A172 (cell line): ENCODE measurements at places on chromosomes 4 and X. TPM values are rescaled to one million over a fixed set of nuclear protein-coding genes. Genes with fewer than 3 reads are reported as not detected.

- DNase-seq = no peak
Observed at GRCh38 chr4:173269280-173269679, 64.9 kb downstream of the HMGB2 start.

RTL3 gene
- total RNA-seq = not detected in 2 replicates

ABCG2 gene
- total RNA-seq = 0.96 and 2.1 TPM in 2 replicates

- DNase-seq = peak; percentile 67
Observed at GRCh38 chrX:41313419-41313818, 20.5 kb upstream of the DDX3X start.

- DNase-seq = no peak
Observed at GRCh38 chr4:184369871-184370270, 104.5 kb downstream of the IRF2 start.

DNA sequence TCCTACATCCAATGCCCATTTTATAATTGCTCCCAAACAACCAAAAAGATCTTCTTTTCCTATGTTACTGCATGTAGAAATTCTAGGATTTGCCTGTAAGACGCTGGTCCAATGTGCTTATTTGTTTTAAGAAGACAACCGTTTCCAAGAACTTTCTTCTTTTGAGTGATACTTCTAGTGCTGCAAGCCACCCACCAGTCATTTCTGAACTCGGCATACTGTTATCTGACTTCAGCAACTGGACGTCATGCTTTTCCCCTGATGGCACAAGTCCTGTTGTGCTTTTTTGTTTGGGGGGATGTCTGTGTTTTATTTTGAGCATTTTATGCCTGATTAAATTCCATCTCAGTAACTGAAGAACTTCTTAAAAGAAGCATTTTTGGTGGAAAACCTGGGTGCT lies 16.0 kb upstream of the RAP1GDS1 start:
- no peak for DNase-seq

GRCh38 chrX:31331015-31331414 lies 259.2 kb upstream of the FTHL17 start:
- peak; percentile 74 for DNase-seq

GRCh38 chr4:176001151-176002006 lies 64.3 kb upstream of the WDR17 start:
- DNase-seq = peak; percentile 23

DNA sequence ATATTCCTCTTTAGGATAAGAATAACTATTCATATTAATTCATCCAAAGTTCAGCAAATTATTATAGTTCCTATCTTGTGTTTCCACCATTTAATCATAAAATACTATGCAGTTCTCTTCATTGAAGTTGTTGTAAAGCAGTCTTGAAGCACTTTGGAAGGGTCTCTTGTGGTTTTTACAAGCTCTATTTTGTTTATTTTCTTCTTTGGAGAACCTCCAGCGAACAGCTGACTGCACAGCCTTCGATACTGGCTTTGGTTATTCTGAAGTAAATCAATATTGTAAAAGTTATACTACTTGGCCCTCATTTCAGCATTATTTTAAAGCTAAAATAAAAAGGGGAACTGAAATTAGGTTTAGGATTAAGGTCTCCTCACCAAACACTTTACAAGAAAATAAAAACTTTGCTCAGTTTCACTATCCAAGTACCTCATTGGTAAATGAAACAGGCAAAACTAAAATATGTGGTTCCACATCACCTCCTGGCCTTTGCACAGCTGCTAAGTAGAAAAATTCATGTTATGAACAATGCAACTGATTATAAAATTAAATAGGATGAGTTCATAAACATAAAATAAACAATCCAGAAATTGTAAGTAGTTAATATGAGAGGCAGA lies 1629.2 kb upstream of the ADGRL3 start:
- DNase-seq = no peak

DNA sequence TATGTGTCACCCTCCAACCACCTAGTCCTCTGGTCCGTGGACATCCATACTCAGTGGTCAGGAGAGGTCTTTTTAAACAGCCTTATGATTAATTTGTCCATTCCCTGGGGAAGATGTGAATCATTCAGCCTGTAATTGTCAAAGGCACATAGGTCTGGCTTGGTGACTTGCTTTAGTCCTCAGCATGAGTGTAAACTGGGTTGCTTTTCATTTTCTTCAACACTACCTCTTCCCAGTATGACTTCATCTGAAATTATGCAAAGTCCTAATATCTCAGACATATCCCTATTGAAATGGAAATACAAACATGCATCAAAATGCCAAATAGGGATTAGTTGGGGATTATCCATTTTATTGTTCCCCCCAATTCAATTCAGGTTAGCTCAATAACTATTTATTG lies 208.3 kb upstream of the AMOT start:
- no peak for DNase-seq

CT45A8 gene
- not detected in 2 replicates for total RNA-seq

- DNase-seq = peak; percentile 63
Observed at GRCh38 chr4:7941111-7941964, 1.7 kb upstream of the AFAP1 start.

DNA sequence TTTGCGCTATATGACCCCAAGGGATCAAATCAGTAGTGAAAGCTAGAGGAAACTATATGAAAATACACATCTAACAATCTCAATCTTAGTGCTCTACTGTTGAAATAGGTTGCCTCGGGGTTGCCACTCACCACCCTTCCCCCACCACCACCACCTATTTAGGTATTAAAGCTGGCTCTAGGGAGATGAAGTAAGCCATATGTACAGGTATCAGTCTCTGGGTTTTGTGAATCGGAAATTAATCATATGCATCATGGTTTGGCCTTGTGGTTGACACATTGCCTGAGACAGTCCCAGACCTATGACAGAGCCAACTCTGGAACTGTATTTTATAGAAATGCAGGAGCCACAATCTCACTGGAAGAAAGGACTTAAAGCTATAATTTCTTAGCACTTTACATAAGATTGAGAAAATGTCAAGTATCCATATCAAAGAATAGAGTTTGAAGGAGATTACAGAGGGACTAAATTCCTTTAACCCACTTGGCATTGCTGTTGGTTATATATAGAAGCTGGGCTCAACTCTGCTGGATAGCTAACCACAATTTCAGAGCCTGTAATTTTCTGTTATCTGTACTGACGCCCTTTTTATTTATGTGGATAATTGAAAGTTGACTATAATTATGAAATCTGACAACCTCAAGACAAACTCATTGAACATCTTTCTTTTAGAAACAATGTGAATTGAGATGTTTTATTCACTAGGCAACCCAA lies 26.7 kb upstream of the BMP2K start:
- DNase-seq = no peak

DNA sequence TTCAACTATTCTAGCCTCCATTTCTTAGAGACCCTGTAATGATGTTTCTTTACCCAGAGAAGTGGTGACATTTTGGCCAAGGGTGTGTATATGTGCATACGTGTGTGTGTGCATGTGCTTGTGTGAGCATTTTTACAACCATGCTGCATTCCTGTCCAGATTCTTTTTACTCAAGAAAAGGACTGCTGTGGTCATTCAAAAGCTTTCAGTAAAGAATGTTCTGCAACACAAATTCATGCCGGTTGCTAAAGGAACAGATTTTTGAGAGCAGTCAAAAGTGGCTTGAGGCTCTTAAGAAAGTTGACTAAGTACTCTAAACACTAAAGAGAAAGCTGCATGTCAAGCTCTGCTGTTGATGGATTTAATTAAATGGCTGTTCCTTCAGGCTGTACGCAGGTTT lies 65.0 kb upstream of the FMR1 start:
- DNase-seq = no peak

- peak; percentile 66 for DNase-seq
Observed at GRCh38 chrX:41275661-41276609, 58.0 kb upstream of the DDX3X start.

DNA sequence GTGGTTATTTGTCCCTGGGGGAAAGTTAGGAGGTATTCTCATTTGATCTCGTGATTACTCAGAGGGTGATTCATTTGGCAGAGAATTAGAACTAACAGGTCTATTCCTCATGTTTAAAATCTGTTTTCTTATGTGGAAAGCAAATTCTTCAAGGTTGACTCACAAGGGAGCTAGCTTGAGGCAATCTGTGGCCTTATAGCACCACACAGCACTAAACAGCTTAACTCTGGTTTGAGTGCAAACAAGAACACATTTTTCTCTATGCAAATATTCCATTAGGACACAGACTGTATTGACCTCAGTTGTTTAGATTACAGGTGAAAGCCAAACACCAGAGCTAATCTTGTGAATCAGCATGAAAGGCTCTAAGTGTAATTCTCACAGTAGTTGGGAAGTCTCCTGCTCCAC lies 694.4 kb upstream of the POU3F4 start:
- DNase-seq = peak; percentile 80

DNA sequence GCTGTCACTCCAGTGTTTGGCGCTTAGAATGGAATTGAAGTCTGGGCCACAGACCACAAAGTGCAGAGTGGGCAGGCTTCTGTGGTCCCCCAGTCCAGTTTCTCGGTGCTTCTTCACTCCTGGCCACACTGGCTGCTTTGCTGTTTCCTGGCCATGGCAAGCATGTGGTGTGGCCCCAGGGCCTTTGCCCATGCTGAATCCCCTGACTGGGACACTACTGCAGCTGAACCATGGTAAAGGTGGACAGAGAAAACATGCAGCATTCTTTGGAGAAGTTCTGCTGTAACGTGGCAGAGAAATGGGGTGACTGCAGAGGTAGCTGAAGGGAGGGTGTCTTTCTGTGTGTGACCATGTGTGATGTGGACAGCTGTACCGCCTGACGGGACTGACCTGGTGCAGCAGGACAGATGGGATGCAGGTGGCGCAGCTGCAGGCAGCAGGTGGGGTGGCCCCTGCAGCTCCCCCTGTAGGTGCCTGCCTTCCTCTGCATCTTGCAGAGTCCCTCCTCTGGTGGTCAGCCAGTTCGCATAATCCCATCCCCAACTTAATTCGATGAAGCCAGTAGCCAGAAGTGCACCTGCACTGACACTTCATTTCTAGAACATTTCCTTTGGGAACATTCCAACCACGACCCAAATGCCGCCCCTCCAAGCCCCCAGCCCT lies 13.2 kb upstream of the S100P start:
- no peak for DNase-seq

METTL14 gene
- 10.0 and 38.0 TPM in 2 replicates for total RNA-seq

DNA sequence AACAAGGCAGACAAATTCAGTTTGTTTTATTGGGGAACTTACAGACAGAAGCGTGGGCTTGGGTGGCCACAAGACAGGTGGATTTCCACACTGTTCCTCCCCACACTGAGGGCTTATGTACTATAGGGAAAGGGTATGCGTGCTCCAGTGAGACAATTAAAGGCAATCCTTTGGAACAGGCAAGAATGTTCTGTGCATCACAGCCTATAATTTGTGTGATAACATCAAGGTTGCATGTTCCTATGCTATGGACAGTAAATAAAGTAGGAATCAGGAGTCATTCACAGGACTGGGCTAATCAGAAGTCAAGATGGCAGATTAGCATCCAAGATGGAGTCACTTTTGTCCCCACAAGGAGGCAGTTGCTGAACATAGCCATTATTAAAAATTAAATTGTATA lies 84.6 kb upstream of the TRIM2 start:
- DNase-seq = no peak
